ENCODE measurements at places on chromosomes 4 and X.

- DNase-seq: no peak
Measured at GRCh38 chrX:116628464-116628863, 165.7 kb upstream of the CT83 start.

DNA sequence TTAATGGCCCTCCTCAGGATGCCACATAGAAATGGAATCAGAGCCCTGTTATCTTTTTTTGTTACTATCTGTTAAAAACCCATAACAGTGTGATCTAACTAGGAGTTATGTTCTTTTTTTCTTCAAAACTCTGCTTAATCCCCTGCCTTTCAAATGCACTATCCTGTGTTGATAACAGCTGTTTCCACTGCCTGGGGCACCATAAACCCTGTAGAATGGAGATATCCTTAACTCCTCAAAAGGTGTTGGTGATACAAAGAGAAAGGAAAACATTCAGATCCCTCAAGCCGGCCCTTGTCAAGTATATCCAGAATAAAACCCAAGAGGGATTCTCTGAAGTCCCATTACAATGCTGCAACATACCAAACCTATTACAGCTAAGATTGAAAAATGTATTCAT is 108.6 kb downstream of the ACTRT1 start:
- no peak for DNase-seq

GRCh38 chr4:36274158-36274557 is 7.3 kb upstream of the DTHD1 start:
- no peak for DNase-seq

DNA sequence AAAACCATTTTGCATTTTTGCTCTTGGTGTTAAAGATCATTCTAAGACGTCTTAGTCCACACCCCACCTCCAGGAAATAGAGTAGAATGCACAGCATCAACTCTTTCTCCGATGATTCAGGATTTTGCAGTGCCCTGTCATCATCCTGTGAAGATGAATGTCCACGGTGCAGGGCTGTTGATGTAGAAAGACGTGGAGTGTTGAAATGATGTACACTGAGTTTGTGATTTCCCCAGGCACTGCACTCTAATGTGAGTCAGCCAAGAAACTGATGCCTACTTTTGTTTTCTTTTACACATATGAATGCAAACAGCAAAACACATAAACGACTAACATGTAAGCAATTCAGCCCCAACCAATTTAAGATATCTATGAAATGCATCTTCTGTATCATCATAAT is 10.5 kb downstream of the LGI2 start:
- DNase-seq: no peak
